ENCODE measurements at places on chromosomes 5 and 9.

GRCh38 chr5:109825450-109825849 lies 135.7 kb downstream of the MAN2A1 start:
- DNase-seq = no peak

- DNase-seq = peak; percentile 49
Observed at GRCh38 chr5:9059920-9060691, 485.8 kb downstream of the SEMA5A start.

DNA sequence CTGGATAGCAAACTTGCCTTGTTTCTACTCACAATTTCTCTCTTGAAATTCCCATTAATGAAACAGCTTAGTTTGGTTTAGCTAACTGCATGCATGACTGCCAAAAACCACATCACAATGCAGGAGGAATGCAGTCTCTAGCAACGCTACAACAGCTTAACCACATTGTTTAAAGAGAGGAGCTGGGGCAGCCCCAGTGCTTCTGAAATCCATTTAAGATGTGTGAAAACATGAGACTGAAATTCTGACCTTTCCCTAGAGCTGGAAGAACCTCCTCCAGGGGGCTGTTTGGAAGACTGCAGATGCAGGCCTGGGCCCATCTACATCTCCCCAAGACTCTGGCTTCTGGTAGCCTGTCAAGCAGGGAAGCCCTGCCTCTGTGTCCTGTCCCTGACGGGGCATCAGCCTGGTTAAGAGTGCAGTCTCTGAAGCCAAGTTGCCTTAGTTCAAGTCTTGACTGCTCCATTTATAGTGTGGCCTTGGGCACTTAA lies 157.1 kb downstream of the ZNF462 start:
- peak; percentile 90 for DNase-seq

DNA sequence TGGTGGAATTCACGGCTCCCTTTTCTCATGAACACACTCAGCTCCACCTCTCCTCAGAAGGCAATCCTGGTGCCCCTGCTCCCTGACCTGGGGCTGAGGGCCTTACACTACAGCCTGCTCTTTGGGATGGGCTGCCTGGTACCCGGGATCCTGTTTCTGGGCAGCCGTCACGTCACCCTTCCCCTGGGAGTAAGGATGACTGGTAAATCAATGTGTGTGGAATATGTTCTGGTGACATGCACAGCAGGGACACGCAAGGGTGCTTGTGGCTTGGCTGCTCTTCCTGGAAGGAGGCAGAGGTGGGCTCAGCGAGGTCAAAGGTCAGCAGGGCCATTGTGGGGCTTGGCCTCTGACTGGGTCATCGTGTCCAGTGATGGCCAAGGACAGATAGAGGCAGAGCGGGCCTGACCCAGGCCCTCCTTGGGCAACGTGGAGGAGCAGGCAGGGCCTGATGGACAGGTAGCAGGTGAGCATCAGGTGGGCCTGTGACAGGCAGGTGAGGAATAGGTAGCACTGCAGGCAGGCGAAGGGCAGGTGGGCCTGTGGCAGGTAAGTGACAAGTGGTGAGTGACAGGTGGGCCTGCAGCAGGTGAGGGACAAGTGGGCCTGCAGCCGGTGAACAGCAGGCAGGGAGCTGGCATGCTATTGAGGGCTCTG lies 399.4 kb upstream of the IRX4 start:
- DNase-seq = no peak

GRCh38 chr9:78397454-78397853 lies 100.5 kb downstream of the PSAT1 start:
- DNase-seq = no peak

DNA sequence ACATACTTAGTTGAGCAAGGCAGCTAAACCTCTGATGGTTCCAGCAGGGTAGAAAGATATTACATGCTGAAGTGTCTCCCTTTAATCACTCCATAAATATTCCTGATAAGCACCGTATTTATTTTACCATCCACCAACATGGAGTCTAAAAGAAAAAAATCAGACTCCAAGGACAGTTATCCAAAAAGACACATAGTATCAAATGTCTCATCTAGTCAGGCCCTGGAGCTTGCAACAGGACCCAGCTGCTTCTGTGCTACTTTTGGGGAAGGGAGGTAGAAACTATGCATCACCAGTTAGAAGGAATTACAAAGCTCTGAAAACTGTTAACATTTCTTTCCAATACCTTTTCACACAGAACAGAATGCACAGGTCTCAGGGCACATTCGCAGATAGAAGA lies 88.1 kb downstream of the S1PR3 start:
- DNase-seq = no peak

- no peak for DNase-seq
Observed at GRCh38 chr9:134773842-134774241, 106.8 kb upstream of the FCN2 start.

GRCh38 chr9:37508834-37509206 lies 23.1 kb downstream of the POLR1E start:
- no peak for DNase-seq

- no peak for DNase-seq
Observed at GRCh38 chr5:140393738-140394137, 7.9 kb upstream of the ANKHD1 start.

- DNase-seq = no peak
Observed at GRCh38 chr5:109784687-109785086, 95.0 kb downstream of the MAN2A1 start.

DNA sequence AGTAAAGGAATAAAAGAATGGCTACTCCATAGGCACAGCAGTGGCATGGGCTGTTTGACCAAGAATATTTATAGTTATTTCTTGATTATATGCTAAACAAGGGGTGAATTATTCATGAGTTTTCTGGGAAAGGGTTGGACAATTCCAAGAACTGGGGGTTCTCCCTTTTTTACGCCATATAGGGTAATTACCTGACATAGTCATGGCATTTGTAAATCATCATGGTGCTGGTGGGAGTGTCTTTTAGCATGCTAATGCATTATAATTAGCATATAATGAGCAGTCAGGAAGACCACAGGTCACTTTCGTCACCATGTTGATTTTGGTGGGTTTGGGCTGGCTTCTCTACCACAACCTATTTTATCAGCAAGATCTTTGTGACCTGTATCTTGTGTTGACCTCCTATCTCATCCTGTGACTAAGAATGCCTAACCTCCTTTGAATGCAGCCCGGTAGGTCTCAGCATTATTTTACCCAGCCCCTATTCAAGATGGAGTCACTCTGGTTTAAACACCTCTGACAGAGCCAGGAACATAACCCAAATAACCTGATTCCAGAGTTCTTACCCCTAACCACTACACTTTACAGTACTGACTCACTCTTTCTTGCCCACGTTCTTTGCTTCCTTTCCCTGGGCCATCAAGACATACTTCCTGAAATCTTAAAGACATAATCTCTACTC lies 25.0 kb upstream of the MRPS30 start:
- DNase-seq = no peak

DNA sequence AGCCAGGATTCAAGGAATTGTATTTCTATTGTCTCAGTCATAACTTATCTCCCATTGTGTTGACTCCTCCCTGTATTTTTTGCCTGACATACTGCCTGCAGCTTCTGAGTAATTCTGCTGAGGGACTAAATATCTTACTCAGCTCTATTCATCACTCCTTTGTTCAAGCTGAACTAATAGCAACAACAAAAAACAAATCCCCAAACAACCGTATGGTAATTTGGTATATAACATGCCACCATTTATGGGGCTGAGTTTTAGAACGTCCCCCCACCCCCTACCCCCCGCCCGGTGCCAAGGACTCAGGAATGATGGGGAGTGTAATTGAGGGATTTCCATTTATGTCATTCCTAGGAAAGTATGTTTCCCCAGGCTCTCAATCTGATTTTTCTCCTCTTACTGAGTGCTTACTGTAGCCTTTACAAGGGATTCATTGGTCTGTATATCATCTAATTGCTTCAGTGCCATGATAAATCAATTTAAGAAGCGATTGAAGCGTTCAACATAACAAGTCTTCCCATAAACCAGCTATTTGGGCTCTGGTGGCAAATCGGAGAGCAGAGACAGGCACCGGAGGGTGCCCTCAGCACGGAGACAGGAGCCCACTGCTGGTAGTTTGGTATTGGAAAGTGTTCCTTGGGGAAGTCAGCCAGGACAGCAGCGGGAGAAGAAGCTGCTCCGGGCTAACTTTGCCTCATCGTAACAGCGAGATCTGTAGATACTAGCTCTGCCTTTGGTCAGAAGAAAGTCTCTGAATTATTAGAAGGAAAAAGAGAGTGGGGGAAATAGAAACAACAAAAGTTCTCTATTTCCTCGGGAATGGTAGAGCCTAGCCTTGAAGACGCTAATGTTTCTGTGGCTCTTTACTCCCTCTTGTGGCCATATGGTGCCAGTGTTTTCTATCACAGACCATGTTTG lies 40.7 kb upstream of the HSD17B4 start:
- DNase-seq = no peak

DNA sequence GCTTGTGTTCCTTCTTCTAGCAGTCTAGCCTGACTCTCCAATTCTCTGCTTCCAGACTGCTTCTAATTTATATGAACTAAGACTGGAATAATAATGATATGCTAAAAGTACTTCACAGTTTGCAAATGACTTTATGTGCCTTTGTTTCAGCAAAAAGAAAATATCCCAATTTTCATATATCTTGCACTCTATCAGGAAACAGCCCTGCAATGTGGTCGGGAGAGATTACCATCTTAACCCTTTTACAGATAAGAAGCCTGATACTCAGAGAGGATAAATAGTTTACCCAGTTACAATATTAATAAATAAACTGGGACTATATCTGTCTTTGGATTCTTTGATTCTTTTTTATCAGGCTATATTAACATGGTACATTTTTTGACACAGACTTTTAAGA lies 126.0 kb downstream of the CDC42SE2 start:
- DNase-seq = no peak

DNA sequence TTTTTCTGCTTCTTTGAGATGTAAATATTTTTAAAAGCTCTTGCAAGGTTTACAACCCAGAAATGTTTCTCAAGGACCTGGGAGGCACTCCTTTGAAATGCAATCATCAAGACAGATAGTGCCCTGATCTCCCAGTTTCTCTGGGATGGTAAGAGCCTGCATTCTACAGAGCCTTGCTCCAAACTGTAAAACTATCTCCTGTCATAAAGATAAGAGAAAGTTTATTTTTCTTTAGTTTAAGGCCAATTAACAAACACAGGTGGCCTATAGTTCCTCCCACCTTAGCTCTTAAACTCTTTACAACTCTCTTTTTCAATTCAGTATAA lies 1231.1 kb upstream of the NUDT12 start:
- no peak for DNase-seq

- no peak for DNase-seq
Observed at GRCh38 chr5:45252541-45252940, 443.6 kb downstream of the HCN1 start.

Measured in fibroblast of skin of left biceps (primary cell).